ENCODE measurements at places on chromosomes 6 and 20.
A peak's percentile ranks its signal among the peaks of the same experiment; 100 is the strongest.

- DNase-seq: no peak
Observed at GRCh38 chr6:130796313-130796905, 30.8 kb upstream of the SMLR1 start.

DNA sequence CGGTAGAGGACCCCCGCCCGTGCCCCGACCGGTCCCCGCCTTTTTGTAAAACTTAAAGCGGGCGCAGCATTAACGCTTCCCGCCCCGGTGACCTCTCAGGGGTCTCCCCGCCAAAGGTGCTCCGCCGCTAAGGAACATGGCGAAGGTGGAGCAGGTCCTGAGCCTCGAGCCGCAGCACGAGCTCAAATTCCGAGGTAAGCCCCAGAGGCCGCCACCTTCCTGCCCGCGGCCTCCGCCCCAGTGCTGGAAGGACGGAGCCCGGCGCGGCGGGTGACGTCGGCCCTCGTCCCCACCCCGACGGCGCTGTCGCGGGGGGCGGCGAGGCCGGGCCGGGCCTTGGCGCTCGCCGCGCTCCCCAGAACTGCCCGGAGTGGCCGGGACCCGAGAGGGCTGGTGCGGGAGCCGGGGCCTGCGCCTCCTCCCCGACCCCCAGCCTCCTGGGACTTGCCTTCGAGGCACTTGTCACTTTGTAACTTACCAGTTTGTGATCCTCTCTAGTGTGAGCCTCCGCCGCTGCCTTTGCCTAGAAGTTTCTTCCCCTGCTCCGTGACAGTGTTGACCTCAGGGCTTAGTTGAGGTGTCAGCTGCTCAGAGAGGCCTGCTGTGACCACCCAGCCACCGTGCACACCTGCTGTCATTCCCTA lies 417 bp downstream of the VAPB start:
- no peak for DNase-seq

DNA sequence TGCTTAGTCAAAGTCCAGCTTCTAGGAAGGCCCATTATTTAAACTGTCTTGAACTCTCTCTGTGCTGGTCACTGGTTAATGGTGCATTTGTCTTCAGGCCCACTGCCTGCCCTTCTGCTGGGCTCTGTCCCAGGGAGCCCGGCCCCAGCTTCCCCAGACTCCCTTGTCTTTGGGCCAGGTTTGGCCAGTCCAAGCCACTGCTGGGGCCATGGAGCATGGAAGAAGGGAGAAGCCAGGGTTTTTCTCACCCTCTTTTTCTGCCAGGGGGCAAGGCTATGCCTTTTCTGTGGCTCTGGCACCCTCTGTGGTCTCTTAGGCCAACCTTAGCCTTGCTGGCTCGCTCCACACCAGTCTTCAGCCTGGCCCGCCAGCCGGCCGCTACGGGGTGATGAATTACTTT lies 390.0 kb upstream of the SULF2 start:
- no peak for DNase-seq

DNA sequence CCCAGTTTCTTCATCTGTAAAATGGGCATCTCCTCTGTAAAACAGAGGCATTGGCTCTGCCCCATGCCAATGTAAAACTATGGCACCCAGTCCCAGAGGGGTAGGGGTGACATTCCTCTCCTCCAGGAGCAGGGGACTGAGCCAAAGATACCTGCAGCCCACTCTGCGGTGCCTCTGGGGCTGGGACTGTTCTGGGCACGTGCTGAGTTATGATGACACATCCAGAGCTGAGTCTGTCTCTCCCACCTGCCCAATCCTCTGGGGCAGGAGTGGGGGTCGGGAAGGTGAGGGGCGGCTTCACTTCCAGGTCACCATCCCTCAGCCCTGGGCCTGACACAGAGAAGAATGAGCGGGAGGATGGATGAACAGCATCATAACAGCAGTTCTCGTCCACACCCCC lies 29.9 kb downstream of the AAR2 start:
- no peak for DNase-seq

GRCh38 chr20:52104546-52105441 lies 86.8 kb downstream of the ZFP64 start:
- peak; percentile 5 for DNase-seq

- DNase-seq: no peak
Observed at GRCh38 chr6:89299466-89299850, 15.6 kb downstream of the GABRR2 start.

GRCh38 chr6:69116658-69117057 lies 481.6 kb downstream of the ADGRB3 start:
- DNase-seq: no peak

GRCh38 chr20:24531631-24532419 lies 62.4 kb downstream of the SYNDIG1 start:
- no peak for DNase-seq
